Lower leg skin (tissue), 4 donors: ENCODE measurements at places on chromosomes 6 and 20.

DNA sequence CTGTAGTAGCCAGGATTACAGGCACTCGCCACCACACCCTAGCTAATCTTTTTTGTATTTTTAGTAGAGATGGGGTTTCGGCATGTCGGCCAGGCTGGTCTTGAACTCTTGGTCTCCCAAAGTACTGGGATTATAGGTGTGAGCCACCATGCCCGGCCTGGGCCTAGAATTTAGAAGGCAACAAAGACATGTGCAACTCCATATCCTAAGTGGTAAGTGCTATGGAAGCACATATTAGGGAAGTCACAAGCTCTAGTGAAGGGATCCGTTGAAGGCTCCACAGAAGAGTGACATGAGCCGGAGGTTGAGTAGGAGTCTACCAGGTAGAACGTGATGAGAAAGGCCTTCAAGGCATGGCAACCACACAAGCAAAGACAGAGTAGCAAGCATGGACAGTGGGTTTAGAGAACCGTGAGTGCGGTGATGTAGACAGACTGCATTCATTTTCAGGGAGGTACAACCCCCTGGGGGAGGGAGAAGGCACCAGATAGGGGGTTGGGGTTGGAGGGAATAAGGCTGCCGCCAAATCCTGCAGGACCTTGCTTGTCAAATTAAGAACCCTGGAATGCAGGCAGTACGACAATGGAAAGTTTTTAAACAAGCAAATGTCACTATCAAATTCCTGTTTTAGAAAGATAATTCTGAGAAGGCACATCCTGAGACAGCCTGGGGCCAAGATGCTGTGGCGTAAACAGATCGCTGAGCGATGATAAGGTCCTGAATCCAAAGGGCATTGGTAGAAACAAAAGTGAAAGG lies 50.2 kb downstream of the ARHGAP18 start:
- no peak for DNase-seq

DNA sequence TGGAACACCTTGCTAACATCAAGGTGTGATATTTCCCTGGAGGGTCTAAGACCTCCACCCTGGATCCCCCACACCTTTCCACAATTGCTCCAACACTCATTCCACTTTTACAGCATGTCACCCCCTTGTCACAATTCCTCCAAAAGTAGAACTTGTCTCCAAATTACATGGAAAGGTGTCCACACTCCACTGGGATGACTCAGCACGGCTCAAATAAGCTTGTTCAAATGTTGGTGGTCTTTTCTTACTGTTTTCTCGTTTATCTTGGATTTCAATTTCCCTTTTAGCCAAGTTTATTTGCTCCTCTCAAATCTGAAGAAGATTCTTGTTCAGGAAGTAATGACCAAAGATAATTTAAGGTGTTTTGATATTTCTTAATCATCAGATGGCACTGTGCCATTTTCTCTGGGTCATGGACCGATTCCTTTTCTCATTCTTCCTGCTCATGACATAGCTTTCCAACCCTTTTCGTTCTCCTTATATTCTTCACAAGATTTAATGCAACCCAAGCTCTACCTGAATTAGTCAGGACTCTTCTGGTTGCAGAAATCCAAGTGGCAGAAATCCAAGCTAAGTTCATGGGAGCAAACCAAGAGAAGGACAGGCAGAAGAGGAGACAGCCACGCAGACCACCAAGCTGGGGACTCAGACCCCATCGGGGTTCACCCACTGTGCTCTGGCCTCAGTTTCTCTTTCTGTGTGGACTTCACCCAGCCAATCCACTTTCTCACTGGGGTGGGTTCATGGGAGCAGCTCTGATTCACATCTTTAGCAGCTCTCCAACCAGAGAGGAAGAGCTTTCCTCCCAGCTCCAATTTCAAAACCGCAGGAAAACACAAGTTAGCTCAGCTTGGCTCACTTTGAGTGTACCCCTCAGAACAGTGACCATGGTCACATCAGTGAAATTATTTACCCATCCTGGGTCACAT lies 110.5 kb upstream of the CDYL start:
- DNase-seq = no peak

DNA sequence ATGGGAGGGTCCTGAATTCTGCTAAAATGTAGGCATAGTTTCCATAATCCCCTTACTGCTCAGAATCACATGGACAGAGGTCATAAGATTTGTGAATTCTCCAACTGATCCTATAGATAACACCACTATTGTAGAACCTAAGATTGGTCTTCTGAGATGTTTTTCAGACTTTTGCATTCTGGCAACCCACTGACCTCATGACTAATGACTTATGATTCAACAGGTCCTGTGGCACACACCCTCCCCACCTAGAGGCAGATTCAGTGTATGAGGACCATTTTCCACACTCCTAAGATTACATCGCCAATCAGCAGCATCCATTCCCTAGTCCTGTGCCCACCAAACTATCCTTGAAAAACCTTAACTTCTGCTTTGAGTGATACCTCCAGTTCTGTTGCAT lies 207.2 kb downstream of the BTBD9 start:
- DNase-seq = no peak

- no peak for DNase-seq
These were observed 10.1 kb downstream of the MAP7 start for GRCh38 chr6:136539967-136540652.

DNA sequence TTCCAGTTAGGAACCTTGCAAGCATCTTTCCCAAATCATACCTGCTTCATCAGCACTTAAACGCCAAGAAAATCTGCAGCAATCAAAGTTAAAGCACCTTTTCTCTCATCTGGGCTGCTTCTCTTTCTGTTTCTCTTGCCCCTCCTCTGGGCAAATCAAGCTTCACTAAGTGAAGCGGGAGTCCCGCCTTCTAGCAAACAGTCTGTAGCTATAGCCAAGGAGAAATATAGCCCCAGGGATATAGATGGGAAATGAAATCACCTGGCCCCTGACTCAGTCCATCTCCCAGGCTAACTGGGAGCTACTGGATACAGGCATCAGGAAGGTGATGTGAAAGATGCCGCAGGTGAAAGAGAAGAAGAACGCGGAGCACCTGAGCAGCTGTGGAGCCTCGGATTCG lies 481.9 kb downstream of the C6orf118 start:
- DNase-seq = no peak

GRCh38 chr20:3857405-3857804 lies 10.8 kb downstream of the MAVS start:
- DNase-seq = no peak

- DNase-seq = peak; percentile 9
These were observed 247.3 kb downstream of the MAFB start for GRCh38 chr20:40441771-40442170.

GRCh38 chr6:4067673-4068072 lies 11.3 kb downstream of the FAM217A start:
- DNase-seq = no peak

DNA sequence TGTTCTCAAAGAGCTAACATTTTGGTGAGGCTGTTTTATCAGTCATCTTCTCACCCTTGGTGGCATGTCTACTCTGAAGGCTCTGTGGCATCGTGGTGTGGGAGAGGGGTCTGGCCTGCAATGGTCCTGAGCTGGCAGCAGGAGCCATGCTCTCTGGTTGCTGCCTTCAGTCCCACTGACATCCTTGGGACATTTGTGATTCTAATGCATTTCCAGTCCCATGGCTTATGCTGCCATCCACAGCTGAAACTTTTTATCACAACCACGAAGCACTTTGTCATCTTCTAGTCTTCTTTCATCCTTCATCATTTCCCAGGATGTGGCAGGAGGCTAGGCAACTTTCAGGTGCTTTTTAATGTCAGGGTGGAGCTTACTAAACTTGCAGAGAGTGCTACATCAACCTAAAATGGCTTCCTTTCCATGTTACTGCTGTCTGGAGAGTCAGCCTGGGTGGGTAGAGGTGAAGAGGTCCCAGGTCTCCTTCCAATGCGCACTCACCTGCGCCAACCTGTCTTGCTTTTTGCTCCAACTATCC lies 77.1 kb downstream of the GPR63 start:
- no peak for DNase-seq

DNA sequence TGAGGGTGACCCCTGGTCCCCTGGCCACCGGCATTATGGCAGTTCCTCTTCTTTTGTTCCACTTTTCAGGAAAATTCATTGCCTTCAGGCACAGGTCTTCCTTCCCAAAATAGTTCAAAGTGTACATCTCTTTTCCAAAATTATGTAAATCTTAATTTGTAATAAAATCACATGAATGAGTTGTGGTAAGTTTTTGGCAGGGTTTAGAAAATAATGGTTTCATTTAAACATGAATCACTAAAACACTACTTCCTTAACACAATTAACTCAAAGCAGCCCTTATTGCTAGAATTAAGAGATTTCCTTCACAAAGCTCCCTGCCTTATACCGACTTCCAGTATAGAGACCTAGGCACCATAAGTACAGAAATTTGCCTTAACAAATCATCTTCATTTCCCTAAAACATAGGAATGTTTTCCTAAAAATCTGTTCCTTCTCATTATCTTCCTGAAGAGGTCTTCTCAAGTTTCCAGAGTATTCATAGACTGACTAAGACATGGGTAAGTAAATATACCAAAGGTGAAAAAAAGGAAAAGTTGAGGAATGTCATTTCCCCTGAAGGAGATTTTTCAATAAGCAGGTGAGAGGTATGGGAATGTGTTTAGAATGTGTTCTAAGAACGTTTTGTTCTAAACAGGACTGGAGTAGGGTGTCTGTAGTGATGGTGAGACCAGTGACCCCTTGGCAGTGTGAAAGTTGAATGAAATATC lies 148.2 kb upstream of the CITED2 start:
- DNase-seq = no peak

GRCh38 chr20:44501448-44501847 lies 20.4 kb downstream of the SERINC3 start:
- no peak for DNase-seq

GRCh38 chr20:48787861-48788375 lies 39.9 kb downstream of the PREX1 start:
- DNase-seq = no peak

GRCh38 chr6:46586906-46587305 lies 65.7 kb downstream of the CYP39A1 start:
- no peak for DNase-seq

GRCh38 chr6:41712651-41713103 lies 22.7 kb downstream of the TFEB start:
- DNase-seq = no peak

DNA sequence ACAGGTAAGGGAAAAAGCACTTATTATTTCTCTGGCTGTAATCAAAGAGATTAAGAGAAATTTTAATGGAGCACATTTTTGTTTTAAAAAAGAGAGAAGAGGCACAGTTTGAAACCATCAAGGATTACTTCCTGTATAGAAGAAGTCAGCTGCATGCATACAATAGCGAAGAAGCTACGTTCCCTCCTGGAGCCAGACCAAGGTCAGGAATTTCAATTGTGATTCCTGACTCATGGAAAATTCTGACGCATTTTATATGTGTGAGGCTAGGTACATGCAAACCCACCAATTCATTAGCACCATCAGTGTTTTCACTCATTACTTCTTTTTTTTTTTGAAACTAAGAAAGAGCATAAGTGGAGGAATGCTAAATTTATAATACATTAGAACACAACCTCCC lies 232.7 kb upstream of the SGK1 start:
- no peak for DNase-seq

DNA sequence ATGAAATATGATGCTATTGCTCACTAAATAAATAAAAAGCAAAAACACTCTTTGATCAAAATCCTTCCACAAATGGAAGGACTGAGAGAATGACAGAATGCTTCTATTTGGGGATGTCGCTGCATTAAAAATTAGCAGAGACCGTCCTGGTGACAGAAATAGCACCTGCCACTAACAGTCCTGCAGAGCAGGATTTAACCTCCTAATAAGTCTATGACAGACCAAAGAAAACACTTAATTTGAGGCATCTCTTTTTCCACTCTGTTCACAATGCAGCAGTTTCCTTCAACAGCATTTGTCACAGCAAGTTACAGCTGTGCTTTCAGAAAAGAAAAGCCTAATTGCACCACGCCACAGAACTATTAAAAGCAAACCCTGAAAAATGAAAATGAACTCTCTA lies 140.6 kb upstream of the BEND6 start:
- no peak for DNase-seq

DNA sequence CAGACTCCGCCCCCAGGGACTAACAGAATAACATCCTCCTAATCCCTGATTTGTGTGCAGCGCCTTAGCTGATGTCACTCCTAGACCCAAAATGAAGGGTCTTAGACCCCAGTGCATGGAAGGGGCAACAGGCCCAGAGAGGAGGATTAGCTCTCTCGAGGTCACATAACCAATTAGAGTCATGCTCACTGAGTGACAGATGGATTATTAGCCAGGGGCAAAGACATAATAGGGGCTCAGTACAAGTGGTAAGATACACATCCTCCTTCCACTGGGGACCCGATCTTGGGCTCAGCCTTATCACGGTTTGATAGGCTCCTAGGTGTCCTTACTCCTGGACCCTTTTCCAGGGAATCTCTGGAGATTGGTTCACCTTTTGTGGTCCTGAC lies 858 bp downstream of the TP53INP2 start:
- no peak for DNase-seq

GRCh38 chr6:125904871-125905270 lies 51.7 kb upstream of the HINT3 start:
- no peak for DNase-seq

GRCh38 chr20:4779616-4780015 lies 57.9 kb downstream of the PRND start:
- DNase-seq = no peak

- DNase-seq = no peak
These were observed 12.9 kb downstream of the CDYL start for GRCh38 chr6:4788953-4789584.

GRCh38 chr20:40892642-40893041 lies 136.0 kb upstream of the TOP1 start:
- DNase-seq = no peak

- DNase-seq = no peak
These were observed 102.7 kb upstream of the QKI start for GRCh38 chr6:163311830-163312229.

GRCh38 chr6:1535295-1535694 lies 74.4 kb upstream of the FOXC1 start:
- DNase-seq = no peak

GRCh38 chr6:38730140-38730862 lies 15.2 kb downstream of the DNAH8 start:
- DNase-seq = no peak

- no peak for DNase-seq
These were observed 58.9 kb downstream of the THBS2 start for GRCh38 chr6:169194737-169195136.

GRCh38 chr20:34260208-34260942 lies 19.2 kb downstream of the ASIP start:
- DNase-seq = no peak

GRCh38 chr6:120348926-120349325 lies 985.4 kb downstream of the TBC1D32 start:
- no peak for DNase-seq
